ENCODE measurements at places on chromosomes 5 and 9. TPM values are rescaled to one million over a fixed set of nuclear protein-coding genes. Genes with fewer than 3 reads are reported as not detected.

MARCHF11 gene
- total RNA-seq, result not detected

- H3K36me3 ChIP-seq, result no peaks in the 10 kb centered on the region
- H3K27me3 ChIP-seq, result no peaks in the 10 kb centered on the region
- no peak for DNase-seq
- no peak overlapping the region for H3K27ac ChIP-seq
These were observed 31.4 kb upstream of the SPATA31C2 start for GRCh38 chr9:88169700-88170099.

DNA sequence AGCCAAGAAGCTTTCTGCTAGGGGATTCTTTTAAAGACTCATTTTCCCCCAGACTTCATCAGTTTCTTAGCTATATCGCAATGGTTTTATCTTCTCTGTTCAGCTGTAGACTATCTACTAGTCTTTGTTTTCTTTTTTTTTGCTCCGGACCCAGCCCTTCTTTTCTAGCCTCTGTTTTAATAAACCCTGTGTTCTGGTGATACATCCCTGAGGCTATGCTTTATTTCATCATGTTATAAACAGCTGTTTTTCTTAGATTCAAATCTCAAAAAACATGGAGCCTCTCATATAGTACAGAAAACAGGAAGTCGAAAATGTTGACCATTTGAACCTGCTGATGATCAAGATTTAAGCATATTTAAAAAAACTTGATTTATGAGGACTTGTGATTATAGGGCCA lies 37.8 kb downstream of the SCGB3A1 start:
- H3K27ac ChIP-seq, result no peak overlapping the region
- DNase-seq, result no peak
- no peaks in the 10 kb centered on the region for H3K27me3 ChIP-seq
- H3K36me3 ChIP-seq, result peaks cover 42% of the 10 kb centered on the region
- H3K4me3 ChIP-seq, result no peak overlapping the region

DNA sequence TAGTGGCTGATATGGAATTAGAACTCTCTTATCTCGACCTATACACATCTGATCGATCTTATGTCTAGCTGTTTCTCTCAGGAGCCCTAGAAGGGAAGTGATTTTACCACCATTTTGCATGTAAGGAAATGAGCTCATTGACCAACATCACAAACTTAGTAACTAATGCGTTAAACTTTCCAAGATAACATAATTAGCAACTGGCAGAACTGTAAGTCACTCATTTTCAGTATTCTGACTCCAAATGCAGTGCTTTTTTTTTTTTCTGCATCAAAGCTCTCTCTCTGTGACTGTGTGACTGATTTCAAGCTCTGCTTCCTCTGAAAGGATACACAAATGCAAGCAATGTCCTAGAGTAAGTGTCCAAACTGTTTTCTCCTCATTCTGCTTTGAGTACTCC lies 68.1 kb upstream of the FBXL7 start:
- no peak overlapping the region for H3K27ac ChIP-seq
- no peaks in the 10 kb centered on the region for H3K4me1 ChIP-seq
- DNase-seq, result no peak

RAB24 gene
- total RNA-seq, result 16.0 TPM

DNA sequence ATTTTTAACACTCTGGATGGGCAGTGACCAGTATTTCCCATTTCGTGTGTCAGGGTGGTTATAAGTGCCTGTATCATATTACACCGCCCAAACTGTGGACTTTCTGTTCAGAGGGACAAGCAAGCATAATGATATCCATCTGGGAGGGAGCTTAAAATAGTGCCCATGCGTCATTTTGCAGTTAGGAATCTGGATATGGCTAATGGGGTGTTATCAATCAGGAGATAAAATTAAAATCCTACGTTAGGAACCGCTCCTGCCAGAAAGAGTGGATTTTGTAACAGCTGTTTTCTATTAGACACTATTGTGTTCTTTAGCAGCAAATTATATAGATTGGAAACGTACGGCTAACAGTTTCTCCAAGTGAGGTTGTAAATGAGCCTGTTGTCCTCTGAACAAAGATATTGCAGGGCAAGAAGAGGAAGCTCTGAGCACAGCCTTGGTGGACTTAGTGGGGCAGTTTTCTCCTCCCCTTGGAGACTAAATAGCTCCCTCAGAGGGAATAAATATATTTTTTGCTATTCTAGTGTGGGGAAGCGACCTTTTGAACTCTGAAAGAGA lies 160.4 kb downstream of the SPATA31D1 start:
- H3K36me3 ChIP-seq, result no peaks in the 10 kb centered on the region
- no peak for DNase-seq
- no peaks in the 10 kb centered on the region for H3K4me1 ChIP-seq
- H3K27me3 ChIP-seq, result no peaks in the 10 kb centered on the region
- H3K27ac ChIP-seq, result no peak overlapping the region

PCDH12 gene
- total RNA-seq, result 0.57 TPM

Measured in A673 (cell line).